Bronchial epithelial cell (primary cell): ENCODE measurements at places on chromosomes 13 and 19. TPM values are rescaled to one million over a fixed set of nuclear protein-coding genes. Genes with fewer than 3 reads are reported as not detected.

The ATP7B gene
- total RNA-seq: 3.9 and 8.7 TPM in 2 replicates

The AMH gene
- 0.26 and 0.38 TPM in 2 replicates for total RNA-seq

The ANKRD24 gene
- total RNA-seq: 0.26 TPM in 2 replicates

The SPRY2 gene
- 3.1 and 4.7 TPM in 2 replicates for total RNA-seq

The IGFL3 gene
- total RNA-seq: not detected in 2 replicates

The IFT88 gene
- total RNA-seq: 4.5 and 6.3 TPM in 2 replicates

The KXD1 gene
- total RNA-seq: 47.7 and 50.2 TPM in 2 replicates

The ERICH4 gene
- total RNA-seq: not detected in 2 replicates
